ENCODE measurements at places on chromosomes 2 and 18. TPM values are rescaled to one million over a fixed set of nuclear protein-coding genes. Genes with fewer than 3 reads are reported as not detected.

PLB1 gene
- total RNA-seq, result 3.8 TPM

KCNIP3 gene
- 18.3 TPM for total RNA-seq

MYO5B gene
- total RNA-seq, result 0.34 TPM

SLC5A7 gene
- total RNA-seq, result not detected

REG3A gene
- not detected for total RNA-seq

DSG1 gene
- not detected for total RNA-seq

GALNT3 gene
- total RNA-seq, result 0.29 TPM

DNA sequence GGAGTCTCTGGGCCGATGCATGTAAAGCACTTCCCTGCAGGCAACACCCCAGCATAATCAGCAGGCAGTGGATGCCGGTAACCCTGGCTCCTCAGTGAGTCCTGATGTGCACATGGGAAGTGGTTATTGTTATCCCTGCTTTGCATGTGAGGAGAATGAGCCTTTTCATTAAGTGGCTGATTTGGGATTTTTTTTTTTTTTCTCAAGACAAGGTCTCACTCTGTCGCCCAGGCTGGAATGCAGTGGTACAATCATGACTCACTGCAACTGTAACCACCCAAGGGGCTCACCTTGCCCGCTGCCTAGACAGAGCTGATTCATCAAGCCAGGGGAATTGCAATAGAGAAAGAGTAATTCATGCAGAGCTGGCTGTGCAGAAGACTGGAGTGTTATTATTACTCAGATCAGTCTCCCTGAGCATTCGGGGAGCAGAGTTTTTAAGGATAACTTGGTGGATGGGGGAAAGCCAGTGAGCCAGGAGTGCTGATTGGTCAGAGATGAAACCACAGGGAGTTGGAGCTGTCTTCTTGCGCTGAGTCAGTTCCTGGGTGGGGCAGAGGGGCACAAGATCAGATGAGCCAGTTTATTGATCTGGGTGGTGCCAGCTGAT lies 95.4 kb downstream of the SOCS6 start:
- no peak for DNase-seq

DNA sequence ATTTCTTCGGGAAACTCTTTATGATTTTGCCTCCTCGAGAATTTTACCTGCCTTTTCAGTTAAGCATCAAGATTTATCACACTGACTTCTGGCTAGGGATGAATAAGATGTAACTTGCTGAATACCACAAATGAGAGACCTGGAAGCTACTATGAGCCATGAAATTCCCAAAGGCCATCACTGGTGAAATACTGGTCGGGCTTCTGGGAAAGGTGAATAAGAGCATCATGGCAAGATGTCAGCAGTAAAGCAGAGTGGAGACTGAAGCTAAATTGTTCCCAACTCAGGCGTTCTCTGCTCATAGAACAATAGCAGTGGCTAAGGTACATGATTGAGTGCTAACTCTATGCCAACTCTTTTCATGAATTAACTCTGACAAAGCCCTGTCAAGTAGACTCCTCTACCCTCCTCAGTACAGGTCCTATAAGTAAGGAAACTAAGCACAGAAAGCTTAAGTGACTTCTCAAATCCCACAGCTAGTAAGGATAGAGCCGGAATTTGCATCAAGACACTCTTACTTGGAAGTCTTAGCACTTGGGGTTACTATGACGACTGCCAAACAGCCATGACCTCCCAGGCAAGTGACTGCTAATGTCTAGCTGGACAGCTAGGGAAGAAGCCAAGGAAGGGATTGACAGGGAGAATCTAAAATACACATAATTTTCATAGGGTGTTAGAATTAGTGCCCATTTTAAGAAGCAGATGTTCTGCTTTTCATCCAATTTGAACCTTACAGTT lies 22.7 kb upstream of the DSC3 start:
- no peak for DNase-seq

DNA sequence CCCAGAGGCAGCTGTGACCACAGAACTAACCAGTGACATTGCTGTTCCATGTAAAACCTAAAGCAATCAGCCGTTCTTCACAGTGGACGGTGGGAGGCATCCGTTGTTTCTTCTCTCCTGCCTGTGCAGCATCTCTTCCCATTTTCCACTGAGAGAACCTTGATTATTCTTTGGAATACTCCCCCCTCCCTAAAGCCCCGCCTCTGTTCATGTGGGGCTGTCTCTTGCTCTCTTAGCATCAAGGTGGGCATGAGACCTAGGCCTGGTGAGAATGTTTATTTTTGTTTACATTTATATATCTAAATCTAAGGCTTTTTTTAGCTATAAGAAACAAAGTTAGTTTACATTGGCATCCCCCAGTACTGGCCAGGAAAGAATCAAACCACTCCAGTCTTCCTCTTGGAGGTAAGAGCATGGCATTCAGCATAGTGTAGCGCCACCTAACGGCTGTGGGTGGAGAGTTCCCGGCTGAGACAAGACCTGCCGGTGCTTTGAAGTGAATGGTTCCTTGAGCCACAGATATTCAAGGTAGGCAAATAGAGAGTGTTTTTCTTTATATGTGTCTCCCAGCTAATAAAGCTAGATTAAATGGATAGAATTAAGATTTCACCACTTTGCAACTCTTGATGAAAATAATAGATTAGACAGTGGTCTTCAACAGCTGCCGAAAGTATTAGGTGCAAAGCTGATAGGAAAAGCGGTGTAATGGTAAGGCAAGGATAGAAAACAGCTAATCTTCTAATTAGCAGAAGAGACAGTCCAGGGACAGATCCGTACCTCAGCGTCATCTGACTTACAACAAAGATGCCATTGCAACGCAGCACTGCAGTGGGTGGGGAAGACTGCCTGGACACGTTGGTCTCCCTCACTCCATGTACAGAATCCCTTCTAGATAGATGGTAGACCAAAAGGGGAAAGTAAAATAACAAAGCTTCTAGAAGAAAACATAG lies 219.6 kb upstream of the RAB12 start:
- peak; percentile 56 for DNase-seq

- DNase-seq, result no peak
These were observed 62.8 kb downstream of the SMIM21 start for GRCh38 chr18:75364512-75365253.

GRCh38 chr2:171244970-171245782 lies 84.5 kb upstream of the TLK1 start:
- no peak for DNase-seq

DNA sequence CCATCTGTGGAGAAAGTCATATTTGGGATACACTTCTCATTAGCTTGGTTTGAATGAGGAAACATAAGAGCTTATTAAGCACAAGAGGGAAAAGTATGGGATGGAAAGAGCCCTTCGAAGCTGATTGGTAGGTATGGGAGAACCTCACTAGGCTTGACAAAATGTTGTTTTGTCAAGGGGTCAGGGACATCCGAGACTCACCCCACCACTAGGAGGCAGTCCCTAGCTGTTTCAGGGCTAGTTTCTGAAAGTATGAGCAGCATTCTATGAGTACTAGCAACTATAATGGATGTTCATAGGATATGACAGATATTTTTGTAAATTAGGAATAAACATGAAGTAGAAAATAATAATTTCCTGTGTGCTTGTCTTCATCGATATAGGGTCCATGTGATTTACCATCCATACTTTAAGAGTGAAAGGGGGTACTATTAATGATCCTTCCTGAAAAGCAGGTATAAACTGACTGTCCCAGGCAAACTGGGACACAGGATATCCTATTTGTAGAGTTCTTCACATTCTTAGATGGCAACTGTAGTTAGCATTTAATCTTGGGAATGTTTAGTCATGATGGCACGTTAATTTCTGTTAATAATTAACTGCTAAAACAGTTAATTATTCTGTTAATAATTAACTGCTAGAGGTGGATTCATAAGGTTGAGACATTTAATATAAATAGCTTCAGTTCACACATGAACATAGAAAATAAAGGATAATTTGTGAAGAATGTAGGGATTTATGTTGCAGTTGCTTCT lies 28.4 kb downstream of the OTX1 start:
- no peak for DNase-seq

All from uterus (tissue), 4 donors.